ENCODE measurements at places on chromosomes 4 and X.

GRCh38 chr4:76023389-76023788, at the start of gene CXCL10:
Gene CXCL10 (minus strand): TSS chr4:76023497. CDS start chr4:76023431, 66 bp downstream.
- no peak for DNase-seq

DNA sequence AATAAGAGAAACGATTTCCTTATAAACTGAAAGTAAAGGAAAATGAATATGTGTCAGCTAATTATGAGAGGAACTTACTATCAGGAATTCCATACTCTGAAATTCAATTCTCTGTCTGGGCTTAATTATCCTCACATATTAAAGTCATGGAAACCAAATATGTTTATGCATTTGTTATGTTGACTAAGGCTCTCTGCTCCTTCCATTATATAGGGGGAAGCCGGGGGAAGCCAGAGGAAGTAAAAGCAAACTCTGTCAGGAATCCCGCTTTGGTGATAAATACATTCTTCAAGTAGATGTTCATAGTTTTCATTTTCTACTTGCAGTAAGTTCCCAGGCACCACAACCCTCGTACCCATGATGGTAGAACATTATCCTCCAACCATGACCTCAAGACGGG, 142.8 kb upstream of the VCX2 start:
- no peak for DNase-seq

DNA sequence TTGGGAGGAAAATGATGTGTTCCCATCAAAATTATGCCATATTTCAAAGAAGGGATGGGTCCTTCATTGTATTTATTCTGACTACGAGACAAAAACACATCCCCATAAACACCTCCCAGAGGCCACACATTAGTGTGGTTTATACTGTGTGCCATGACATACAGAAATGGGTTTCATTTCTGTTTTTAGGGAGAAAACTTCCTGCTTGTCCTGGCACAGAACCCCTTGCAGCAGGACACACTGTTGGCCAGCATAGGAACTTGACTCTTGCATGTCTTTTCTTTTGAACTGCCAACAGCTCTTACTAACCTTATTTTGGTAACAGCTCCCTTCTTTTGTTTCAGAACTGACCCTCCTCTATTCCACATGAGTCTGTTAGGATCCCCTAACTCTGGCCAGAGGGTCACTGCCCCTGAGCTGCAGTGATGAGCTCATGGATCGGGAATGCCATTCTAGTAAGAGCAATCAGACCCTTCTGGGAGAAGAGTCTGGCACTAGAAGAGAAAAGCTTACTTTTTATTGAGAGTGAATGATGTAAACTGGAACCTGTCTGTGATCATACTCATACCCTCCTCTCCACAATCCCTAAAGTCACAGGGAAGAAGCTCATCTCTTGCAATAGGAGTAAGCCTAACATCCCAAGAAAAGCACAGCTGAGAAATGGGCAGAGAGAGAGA, 86.4 kb downstream of the SMIM20 start:
- no peak for DNase-seq

GRCh38 chr4:52877694-52878093, 15.6 kb downstream of the RASL11B start:
- DNase-seq: no peak

DNA sequence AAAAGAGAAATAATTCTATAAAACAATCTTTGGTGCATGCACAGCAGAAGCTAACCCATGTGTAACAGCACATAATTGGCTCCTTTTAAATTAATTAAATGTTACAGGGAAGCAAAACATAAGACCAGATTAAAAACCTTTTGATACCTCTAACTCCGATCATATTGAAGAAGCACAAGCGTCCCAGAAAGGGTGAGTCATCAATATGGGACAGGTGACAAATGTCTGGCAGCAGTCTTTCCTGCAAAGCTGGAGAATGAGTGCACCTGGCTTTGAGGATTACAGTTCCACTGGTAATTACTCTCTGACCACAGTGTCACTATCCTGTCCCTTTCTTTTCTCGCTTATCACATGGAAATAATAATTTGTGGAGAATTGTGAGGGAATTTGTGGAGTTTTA, 94.6 kb downstream of the FAM9B start:
- DNase-seq: no peak

- no peak for DNase-seq
These were observed at the start of gene PLCXD1 for GRCh38 chrX:281166-281999. Gene PLCXD1 (plus strand): TSS chrX:281381. CDS start chrX:284188, 2,807 bp downstream.

GRCh38 chrX:116239944-116240840, 69.6 kb downstream of the AGTR2 start:
- no peak for DNase-seq

DNA sequence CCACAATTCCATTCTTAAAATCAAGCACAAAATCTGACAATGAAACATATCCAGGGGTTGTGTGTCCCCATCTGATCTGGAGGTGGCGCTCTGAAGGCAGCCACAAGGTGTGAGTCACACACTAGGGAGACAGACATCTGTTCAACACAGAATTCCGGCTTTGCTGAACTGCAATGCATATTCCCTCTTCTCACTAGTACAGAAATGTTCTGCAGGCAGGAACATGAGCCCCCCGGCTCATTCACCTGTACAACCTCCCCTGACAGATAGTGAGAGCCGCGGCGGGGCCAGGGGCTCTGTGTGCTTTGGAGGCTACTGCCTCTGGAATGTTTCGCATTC, 41.9 kb downstream of the WDR1 start:
- DNase-seq: no peak

DNA sequence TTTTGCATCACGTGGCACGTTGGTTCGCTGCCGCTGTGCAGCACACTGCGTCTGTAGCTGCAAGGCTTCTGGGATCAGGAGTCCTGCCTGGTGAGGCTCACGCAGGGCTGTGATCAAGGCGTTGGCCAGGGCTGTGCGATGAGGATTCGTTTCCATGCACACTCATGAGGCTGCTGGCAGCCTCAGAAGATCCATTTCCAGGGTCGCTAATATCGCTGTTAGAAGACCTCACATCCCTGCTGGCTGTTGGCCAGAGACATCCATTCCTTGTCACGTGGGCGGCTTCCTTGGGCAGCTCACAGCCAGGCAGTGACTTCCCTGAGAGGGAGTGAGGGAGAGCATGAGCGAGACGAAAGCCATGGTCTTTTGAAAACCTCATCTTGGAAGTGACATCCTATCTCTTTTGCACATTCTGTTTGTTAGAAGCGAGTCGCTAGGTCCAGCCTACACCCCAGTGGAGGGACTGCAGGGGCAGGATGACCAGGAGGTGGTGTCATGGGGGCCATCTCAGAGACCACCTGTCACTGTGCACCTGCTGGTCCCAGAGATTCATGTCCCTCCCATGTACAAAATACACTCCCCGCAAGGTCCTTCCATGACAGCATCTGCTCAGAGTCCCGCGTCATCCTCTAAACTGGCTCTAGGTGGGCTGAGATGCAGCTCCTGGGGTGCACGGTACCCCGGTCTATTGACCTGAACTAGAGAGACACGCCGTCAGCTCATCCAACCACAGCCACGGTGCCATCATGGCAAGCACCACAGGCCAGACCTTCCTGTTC, 12.2 kb downstream of the RGS12 start:
- no peak for DNase-seq

GRCh38 chr4:5372198-5372597, 320.9 kb downstream of the STK32B start:
- no peak for DNase-seq

DNA sequence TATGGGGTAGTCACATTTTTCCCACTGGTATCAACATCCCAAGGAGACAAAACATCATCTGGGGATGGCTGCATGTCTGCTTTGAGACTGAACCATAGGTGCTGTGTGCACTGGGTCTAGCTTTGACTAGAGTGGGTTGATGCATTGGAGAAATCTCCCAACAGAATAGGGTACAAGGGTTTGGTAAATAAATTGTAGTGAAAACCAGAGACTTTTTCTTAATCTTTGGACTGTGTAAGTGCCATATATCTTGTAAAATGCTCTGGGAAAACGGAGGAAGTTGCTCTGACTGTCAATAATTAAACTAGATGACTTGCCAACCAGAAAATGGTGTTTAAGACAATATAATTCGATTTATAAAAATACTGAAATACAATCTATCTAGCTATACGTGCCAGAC, 1064.0 kb upstream of the SLIT2 start:
- DNase-seq: no peak

GRCh38 chr4:46385946-46386345, 4.0 kb downstream of the GABRA2 start:
- no peak for DNase-seq

- DNase-seq: no peak
These were observed 12.9 kb downstream of the DCK start for GRCh38 chr4:71006203-71006907.

DNA sequence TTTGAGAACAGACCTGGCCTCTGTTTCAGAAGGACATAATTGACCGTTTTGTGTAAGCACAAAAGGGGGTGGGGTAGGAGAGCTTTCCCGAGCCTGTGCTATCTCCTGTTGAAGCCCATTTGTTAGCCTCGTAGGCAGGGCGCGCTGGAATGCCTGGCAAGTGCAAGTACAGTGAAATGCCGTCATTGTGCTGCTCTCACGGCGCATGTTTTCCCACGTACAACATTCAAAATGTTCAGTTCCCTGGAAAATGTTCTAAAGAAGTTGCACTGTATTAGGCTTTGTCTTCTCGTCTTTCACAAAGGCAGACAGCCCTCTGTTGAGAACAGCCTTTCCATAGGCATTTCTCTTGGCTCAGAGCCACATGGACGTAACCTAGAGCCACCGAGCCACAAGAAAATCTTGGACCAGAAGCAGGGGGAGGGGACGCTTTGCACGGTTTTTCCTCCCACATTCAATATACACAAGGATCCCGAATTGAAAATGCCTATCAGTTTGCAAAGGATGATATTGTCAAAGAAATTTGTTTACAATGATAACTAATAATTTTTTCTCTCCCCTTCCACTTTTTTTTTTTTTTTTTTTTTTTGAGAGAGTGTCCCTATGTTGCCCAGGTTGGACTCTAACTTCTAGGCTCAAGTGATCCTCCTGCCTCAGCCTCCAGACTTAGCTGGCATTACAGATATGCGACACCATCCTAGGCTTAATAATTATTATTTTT, 54.6 kb upstream of the RAPGEF2 start:
- no peak for DNase-seq

GRCh38 chr4:38178392-38178995, 218.3 kb downstream of the PTTG2 start:
- DNase-seq: no peak

DNA sequence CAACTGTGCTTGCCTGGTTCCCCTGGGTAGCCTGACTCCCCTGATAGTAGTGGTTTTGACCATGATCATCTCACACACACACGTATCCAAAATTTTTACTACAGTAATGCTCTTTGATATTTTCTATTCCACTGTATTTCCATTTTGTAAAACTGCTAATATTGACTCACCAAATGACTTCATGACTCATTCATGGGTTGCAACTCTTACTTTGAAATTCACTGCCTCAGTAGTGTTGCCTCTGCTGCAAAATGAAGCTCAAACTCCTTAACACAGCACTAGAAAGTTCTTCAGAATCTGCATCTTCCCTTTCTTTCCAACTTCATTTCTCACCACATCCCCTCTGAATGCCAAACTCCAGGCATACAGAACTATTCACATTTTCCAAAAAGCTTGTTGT, 20.3 kb downstream of the QRFPR start:
- no peak for DNase-seq

DNA sequence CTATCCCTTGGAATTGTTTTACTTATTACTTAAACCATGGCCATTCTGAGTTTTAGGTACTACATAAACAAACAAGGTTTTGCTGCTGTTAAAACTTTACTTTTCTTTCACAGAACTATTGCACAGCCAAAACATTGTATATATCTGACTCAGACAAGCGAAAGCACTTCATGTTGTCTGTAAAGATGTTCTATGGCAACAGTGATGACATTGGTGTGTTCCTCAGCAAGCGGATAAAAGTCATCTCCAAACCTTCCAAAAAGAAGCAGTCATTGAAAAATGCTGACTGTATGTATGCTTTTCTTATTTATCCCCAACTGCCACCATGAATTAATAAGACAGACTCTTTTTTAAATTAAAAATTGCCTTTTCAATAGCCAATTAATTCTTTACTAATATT, 69.8 kb downstream of the CCKAR start:
- no peak for DNase-seq

DNA sequence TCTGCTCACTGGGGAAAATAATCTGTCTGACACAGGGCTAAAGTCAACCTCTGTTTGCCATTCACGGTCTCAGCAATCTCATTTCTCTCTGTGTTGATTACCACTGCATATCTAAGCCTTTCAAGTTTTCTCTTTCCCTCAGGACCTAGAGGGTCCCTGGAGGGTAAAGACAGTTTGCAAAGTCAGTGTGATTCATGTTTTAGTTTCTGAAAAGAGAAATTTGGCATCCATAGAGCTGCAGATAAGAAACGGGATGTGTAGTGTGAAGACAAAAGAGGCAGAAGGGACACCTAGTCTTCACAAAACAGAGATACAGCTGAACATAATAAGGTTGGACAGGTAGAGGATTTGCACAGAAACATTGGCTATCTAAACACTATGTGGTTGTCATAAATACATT, 34.5 kb upstream of the KDR start:
- no peak for DNase-seq

DNA sequence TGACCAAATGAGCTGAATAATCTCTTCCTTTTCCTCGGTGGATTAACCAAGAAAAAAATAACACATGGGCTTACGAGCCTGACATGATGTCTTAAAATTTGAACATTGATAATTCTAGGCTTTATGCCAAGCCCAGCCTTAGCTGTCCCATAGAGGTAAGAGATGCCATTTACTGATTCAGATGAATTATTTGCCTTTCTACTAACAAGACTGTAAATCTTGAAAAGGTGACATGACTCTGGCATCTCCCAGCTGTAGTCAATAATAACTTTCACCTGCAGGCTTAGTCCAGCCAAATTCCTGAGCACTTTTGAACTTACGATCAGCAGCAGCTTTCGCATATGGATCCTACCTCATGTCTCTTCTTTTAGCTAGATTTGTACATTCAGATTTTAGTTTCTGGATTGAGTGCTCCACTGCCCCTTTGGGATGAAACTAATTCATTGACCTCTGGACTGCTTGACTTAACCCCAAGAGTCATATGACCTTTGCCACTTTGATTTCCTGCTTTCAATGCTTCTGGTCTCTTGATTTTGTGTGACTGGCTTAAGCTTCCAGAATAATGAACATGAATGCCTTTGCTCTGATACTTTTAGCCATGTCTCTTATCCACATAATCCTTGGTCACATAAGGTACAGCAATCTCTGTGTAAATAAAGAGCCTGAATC, 876.4 kb upstream of the SLIT2 start:
- DNase-seq: no peak

DNA sequence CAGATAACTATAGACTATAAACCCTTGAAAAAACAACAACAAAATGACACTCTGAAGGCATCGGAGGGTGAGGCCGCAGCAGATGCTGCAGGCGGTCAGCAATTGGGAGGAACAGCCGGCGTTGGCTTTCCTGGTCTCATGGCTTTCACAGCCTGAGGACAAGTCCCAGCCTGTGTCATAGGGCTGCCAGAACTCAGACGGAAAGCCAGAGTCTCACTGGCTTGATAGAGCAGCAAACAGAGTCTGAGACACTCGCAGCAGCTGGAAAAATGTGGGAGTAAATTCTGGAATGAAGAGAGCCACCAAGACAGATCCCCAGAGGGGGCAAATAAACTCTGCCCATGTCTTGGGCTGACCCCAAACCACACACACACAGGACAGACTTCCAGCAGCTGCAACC, 86.3 kb downstream of the PPP2R2C start:
- DNase-seq: no peak

Data from AG09309 (cell line).